GM12891 (cell line): ENCODE measurements at places on chromosomes 13 and 19.

- no peak for DNase-seq
Observed at GRCh38 chr19:38255383-38256014, 675 bp downstream of the PPP1R14A start.

GRCh38 chr19:3506384-3507340, 551 bp downstream of the FZR1 start:
- DNase-seq = no peak

DNA sequence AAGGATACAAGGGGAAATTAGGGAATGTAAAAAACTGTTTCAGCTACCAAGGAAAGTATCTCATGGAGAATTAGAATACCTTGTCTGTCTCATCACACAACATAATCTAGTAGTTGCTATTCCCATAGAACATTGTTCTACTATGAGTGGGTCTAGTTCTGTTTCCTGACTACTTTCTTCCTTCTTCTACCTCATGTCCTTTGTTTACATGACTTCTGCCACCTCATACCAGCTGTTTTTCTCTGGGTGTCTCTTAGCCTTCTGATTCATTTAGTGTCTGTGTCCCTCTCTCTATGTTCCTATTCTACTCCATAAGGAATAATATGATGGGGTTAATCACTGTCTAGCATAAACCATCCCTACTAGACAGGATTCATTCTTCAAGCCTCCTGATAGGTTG, 887.3 kb downstream of the DIAPH3 start:
- no peak for DNase-seq

DNA sequence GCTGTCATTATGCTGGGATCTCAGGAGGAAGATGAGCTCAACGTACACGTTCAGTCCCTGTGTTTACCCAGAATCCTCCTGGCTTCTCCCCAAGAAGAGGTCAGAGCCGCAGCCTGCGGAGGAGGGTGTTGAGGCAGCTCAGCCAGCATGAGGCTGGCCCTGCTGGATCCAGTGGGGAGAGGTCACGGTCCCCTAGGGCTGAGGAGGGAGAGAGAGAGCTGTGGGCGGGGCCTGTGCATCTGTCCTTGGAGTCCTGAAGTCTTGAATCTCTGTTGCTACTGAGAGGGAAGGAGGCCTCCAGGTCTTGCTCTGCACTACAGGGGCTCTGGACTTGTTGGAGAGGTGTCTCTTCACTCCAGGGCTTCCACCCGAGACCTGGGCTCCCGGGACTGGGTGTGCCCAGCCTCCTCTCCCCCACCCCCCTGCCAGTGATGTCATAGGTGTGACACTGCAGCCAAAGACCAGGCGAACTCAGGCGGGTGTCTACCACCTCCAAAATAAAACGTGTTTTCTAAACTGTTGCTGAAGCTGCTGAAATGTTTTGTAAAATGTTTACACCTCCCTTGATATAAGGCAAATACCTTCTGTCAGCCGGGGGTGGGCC, 77.9 kb upstream of the KCTD15 start:
- no peak for DNase-seq

- DNase-seq = no peak
Observed at GRCh38 chr19:45526143-45526542, 18.9 kb downstream of the VASP start.

DNA sequence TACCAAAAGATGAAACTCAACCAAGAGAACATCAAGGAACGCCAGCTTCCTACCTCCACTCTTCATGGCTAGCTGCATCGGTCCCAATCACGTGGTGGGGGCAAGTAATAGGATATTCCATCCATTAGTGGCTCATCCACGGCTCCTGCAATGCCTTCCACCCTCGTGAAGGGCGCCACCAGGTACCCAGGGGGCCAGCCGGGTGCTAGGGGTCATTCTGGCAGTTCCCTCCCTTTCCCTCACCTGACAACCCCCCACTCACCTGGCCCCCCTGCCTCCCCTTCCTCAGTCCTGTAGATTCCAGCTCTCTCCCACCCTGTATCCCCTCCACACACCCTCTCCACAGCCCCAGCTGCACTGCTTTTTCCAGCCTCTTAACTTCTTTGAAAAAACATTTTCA, 161.9 kb downstream of the URI1 start:
- DNase-seq = no peak

DNA sequence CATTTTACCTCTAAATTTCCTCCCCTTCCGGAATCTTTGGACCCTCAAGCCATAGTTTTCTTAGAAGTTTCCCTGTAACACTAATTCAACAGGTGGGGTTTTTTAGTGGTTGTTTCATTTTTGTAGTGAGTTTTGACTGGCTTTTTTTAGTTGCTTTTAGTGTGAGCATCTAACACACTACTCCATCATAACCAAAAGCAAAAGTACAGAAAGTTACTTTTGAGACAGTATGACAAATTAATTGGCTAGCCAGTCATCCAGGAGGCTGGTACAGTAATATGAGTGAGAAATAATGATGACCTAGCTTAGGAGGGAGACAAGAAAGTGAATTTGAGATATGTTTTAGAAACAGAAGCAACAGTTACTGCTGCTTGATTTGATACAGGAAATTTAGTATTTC, 71.5 kb downstream of the DNAJC15 start:
- DNase-seq = no peak

DNA sequence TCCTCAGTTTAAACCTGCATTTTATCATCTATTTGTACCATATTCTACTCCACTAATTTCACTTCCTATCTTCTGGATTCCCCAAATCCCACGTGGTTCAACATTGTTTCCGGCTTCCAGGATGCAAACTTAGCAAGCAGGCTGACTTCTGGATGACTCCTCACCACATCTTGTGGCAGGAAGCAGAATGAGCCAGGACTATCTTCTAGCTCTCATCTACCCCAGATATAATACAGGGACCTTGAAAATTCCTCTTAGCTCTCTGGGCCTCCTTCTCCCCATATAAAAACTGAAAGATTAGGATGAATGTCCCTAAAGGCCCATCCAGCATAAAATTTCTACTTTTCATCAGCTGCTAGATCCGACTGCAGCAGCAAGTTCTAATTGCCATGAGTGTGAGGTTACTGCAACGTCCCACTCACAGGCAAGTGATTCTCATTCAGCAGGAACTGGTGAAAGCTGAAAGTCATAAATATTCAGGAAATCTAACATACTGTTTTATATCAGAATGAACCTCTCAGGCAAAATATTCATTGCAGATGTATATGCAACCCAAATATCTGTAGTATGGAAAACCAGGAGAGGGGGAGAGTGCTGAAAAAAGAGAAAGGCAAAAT, 93.4 kb downstream of the KCTD12 start:
- DNase-seq = no peak

GRCh38 chr19:42531313-42531712, 3.0 kb upstream of the CEACAM1 start:
- no peak for DNase-seq

DNA sequence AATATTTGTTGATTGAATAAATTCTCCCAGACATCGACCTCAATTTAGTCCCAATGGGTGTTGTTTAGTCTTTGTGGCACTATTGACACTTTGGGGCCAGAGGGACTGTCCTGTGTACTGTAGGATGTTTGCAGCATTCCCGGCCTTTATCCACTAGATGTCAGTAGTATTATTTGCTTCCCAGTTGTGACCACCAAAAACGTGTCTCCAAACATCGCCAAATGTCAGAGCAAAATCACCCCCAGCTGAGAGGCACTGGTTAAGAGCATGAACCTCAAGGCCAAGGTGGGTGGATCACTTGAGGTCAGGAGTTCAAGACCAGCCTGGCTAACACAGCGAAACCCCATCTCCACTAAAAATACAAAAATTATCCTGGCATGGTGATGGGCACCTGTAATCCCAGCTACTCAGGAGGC, 15.4 kb downstream of the NLRP12 start:
- no peak for DNase-seq

- DNase-seq = no peak
Observed at GRCh38 chr19:3365093-3365835, 1.1 kb upstream of the NFIC start.

GRCh38 chr19:14545716-14546082, 16.3 kb downstream of the TECR start:
- no peak for DNase-seq

DNA sequence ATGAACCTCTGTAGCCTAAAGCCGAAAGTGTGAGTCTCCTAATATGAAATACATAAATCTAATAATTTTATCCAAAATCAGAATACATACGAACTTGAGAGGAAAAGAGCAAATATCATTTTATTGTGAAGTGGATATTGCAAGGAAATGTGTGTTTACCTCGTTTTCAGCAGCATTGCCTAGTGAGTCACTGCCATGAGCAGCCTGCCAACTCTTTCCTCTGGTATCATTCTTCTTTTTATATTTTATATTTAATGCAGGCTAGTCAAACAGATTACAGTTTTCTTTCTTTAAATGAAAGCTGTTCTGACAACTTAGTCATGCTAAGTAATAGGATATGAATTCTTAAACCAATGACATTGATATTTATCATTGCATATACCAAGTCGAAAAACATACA, 44.2 kb downstream of the EDNRB start:
- no peak for DNase-seq

DNA sequence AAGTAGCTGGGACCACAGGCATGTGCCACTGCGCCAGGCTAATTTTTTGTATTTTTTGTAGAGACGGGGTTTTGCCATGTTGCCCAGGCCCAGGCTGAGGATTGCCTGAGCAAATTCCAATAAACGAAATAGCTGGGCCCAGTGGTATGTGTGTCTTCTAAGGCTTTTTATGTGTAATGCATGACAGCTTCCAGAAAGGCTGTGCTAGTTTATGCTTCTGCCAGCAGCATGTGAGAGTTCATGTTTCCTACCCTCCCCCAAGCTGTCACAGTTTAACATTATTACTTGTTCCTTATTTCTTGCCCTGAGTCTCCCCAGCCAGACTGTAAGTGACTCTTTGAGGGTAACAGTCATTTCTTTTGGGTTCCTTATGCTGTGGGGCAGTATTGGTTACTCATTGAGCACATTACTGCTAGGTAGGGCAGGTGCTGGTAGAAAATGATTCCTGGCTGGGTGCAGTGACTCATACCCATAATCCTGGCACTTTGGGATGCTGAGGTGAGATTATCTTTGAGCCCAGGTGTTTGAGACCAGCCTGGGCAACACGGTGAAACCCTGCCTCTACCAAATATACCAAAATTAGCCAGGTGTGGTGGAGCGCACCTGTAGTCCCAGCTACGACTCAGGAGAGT, 13.6 kb downstream of the GPATCH1 start:
- DNase-seq = no peak

DNA sequence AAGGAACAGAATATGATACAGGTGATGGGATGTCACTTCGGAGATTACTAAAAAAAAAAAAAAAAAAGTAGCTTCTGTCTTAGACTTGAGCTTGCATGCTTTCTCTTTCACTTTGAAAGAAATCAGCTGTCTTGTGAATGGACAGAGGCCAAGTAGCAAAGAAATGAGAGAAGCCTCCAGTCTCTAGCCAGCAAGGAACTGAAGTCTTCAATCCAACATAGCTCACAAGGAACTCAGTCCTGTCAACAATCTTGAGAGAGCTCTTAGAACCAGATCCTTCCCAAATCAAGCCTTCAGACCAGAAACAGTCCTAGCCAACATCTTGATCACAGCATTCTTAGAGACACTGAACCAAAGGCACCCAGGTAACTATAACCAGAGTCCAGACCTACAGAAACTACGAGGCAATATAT, 7.7 kb downstream of the N4BP2L2 start:
- DNase-seq = no peak

GRCh38 chr19:48303367-48303766, 22.0 kb upstream of the EMP3 start:
- DNase-seq = no peak

- DNase-seq = no peak
Observed at GRCh38 chr13:80239571-80240255, 101.2 kb downstream of the SPRY2 start.

GRCh38 chr19:16623576-16623975, 4.4 kb downstream of the MED26 start:
- no peak for DNase-seq
